ENCODE measurements at places on chromosomes 3 and 15.
A peak's percentile ranks its signal among the peaks of the same experiment; 100 is the strongest.

GRCh38 chr3:151276038-151276686 lies 2.2 kb downstream of the P2RY14 start:
- DNase-seq = no peak

DNA sequence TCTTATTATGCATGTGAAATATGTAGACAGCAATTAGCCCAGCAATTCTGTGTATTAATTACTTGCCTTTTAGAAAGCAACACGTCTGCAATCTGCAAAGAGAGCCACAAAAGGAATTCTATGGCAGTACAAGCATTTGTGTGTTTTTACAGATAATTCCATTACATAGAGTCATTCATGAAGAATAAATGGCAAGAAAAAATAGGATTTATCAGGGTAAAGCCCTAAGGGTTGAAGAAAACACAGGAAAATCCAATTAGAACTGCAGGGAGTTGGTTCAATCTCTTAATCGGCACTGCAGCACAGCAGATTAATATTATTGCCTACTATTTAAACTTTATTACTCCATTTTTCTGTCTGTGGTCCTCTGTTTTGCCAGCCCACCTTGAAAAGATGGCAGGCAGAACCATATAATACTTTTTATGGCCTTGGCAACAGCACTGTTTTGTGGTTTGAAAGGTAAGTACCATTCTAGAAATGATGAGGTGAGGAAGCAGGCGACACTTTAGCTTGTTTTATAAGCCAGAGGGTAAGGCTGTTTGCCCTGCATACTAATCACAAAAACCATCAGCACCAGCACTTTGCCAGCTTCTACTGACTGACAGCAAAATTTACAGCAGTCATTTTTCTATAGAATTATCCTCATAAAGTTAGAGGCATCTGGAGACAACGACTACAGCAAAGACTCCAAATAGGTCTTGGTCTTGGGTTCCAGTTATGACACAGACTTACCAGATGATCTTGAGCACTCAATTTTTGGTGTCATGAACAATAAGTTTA lies 638.2 kb upstream of the NAALADL2 start:
- no peak for DNase-seq

GRCh38 chr15:90055182-90055581 lies 47.1 kb downstream of the IDH2 start:
- no peak for DNase-seq

GRCh38 chr15:60994963-60995475 lies 234.1 kb downstream of the RORA start:
- no peak for DNase-seq

GRCh38 chr15:77085297-77085696 lies 14.4 kb upstream of the TSPAN3 start:
- no peak for DNase-seq

GRCh38 chr15:45664451-45664850 lies 29.6 kb downstream of the SQOR start:
- no peak for DNase-seq

- DNase-seq = no peak
Observed at GRCh38 chr15:32861761-32862160, 144.0 kb downstream of the GREM1 start.

GRCh38 chr15:75620058-75620820 lies 5.3 kb downstream of the SNUPN start:
- DNase-seq = no peak

DNA sequence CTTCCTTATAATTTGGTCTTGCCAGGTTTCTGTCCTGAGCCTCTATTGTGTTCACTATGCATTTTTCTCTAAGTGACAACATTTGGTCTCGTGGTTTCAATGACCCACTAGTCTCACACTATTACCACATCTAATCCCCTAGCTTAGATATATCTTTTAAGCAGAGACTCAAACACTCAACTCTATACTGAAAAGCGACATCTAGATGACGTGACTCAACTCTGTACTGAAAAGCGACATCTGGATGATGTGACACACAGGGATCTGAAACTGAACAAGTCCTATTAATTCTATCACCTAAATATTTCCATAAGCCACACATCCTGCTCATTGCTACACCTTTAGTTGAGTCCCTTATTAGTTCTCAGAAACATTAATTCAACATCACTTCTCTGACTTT lies 141.7 kb upstream of the MBNL1 start:
- no peak for DNase-seq

- peak; percentile 24 for DNase-seq
Observed at GRCh38 chr3:129602730-129603560, 3.5 kb downstream of the PLXND1 start.

GRCh38 chr15:40930430-40931299 lies 1.5 kb downstream of the DLL4 start:
- no peak for DNase-seq

- DNase-seq = no peak
Observed at GRCh38 chr15:51075826-51076523, 18.7 kb downstream of the TNFAIP8L3 start.

- peak; percentile 65 for DNase-seq
Observed at GRCh38 chr3:64209866-64210621, 15.2 kb downstream of the PRICKLE2 start.

DNA sequence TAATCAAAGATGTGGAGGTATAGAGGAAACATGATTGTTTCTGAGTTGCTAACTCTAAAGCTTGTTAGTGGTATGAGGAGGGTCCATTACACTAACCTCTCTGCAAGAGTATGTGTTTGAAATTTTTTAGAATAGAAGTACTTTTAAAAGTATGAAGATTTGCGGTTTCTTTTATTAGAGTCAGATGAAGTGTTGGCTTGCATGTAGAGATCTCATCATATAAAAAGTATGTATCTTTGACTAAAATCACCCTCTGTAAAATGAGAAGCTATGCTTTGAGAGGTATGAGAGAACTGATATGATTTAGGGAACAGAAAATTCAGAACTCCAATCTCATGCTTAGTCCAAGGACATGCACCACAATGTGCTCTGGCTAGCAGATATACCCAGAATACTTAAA lies 140.4 kb upstream of the MBNL1 start:
- no peak for DNase-seq

- DNase-seq = no peak
Observed at GRCh38 chr3:119350114-119350513, 55.9 kb downstream of the ARHGAP31 start.

GRCh38 chr3:68880632-68881031 lies 51.7 kb downstream of the TAFA4 start:
- DNase-seq = no peak

- DNase-seq = no peak
Observed at GRCh38 chr3:128931046-128931445, 51.6 kb downstream of the ACAD9 start.

- DNase-seq = no peak
Observed at GRCh38 chr3:142902356-142902755, 13.5 kb upstream of the PCOLCE2 start.

- peak; percentile 28 for DNase-seq
Observed at GRCh38 chr15:101121511-101122090, 130.2 kb downstream of the CHSY1 start.

- no peak for DNase-seq
Observed at GRCh38 chr3:63365671-63366070, 87.6 kb downstream of the SYNPR start.

DNA sequence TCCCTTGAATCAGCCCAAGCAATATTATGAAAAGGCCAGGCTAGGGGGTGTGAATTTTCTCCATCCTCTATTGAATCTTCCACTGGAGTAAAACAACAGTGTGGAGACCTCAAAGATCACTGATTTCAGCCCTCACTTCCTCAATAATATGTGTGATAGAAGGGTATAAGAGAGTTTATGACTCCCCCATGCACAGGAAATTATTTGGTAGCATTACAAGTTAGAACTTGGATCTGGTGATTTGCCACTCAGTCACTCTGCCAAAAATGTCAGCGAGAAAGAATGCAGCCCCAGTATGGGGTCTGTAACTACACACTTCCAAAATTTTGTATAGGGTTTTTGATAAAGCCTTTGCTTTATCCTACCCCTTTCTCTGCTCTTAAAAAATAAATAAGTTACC lies 81.0 kb upstream of the KCNMB2 start:
- DNase-seq = no peak

DNA sequence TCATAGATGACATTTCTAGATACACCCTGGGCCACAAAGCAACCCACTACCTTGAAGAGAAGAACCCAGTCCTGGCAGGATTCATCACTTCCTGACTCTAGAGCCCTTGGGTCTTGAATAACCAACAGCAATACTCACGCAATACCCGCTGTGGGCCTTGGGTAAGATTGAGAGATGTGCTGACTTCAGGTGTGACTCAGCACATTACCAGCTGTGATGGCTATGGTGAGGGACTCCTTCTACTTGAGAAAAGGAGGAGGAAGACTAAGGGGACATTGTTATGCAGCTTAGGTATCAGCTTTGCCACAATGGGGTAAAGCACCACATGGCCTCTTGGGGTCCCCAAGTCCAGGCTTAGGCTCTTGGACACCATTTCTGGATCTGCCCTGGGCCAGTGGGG lies 14.9 kb downstream of the C3orf33 start:
- no peak for DNase-seq

DNA sequence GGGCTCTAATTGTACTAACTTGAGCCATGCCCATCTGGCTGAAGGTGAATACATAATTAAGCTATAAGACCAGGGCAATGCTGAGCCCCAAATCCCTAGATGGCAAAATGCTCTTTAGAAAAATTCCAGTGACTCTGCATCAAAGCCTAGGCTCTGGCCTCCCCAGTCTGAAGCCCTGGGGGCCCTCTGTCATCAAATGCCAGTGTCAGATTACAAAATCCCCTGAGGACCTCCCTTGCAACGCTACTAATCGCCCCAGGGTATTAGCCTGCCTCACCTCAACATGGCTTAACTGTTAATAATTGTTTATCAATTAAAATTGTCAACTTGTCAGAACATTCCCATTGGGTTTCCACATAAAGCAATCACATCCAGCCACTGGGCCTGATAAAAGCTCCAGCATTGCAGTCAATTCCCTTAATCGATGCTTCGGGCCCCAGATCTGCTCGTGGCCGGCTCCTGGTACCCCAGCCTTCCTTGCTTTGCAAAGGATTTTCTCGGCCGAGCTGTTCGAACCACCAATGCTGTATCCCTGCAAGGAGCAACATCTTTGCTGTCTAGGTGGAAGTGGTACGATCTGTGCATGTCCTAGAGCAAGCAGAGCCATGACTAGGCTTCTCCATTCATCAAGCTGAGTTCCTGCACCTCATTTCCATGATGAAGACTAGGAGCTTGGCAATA lies 151.7 kb downstream of the MEGF11 start:
- no peak for DNase-seq

DNA sequence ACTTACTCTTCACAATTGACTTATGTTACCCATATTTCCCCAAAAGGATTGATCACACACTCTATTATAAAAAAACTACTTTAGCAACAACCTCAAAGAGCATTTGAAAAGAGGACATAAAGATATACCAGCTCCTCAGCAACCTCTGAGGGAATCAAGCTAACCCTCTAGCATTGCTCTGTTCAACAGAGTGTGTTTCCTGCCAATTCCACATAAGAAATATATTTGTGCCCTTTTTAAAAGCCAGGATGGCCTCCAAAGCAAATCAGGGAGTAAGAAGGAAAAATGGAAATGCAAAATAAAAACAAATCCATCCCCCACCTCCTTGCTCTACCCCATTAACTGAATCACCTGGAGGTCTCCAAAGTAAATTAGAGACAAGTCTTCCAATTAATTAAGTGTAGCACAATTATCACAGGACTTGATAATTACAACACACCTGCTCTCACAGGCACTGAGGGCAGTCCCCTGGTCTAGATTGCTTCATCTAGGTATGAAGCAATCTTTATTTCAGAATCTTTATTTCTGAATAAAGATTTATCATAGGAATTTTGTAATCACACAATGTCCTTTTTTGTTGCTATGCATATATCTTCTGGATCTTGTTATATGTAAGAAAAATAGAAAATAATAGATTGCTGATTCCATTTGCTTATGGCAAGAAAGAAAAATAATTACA lies 34.8 kb downstream of the GPR176 start:
- DNase-seq = no peak

DNA sequence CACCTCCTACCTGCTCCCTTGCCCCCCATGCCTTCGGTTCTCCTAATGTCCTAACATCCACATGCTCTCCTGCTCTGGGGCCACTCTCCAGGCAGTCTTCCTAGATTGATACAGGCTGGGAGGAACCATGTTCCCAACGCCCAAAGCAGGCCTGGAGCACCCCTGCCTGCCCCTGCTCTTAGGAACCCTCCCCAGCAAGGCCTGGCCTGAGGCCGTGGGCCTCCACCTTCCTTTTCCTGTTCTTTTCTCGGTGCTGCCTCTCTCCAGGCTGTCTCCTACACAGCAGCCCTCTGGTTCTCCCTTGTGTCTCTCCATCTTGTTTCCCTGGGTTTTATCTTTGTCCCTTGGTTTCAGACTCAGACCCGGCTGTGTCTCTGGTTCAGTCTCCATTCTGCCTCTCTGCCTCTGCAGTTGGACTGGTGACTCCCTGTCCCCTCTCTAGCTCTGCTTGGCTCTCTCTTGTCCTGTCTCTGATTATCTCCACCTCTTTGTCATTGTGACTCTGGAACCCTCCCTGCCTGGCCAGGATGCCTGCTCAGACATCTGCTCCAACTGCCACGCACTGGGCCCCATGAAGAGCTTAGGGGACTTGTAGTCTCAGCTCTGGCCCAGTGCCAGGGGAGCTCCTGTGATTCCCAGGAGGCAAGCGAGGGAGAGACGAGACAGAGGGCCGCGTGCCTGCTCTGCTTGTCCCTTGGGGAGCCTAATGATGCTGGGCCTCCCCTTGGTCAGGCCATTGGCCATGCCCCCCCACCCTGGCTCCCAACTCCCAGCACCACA lies 26.0 kb upstream of the RPL29 start:
- DNase-seq = no peak

All from hypothalamus (tissue), 51 donors.